ENCODE measurements at places on chromosomes 4 and X.

GRCh38 chr4:57091657-57092162 lies 18.5 kb downstream of the IGFBP7 start:
- DNase-seq: no peak

DNA sequence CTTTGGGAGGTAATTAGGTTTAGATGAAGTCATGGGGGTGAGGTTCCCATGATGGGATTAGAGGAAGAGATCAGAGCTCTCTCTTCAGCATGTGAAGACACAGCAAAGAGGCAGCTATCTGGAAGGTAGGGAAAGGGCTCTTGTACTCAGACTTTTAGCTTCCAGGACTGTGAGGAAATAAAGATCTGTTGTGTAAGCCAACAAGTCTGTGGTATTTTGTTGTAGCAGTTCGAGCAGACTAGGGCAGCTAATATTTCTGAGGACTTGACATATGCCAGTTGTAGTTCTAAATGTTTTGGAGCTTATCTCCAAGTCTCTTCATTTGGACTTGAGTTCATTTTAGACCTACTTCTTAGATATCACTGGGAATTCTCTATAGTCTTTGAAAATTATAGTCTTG lies 137.3 kb upstream of the PDE5A start:
- no peak for DNase-seq

GRCh38 chr4:183468210-183469095 lies 24.0 kb downstream of the CDKN2AIP start:
- no peak for DNase-seq

GRCh38 chr4:53123171-53123570 lies 242.7 kb downstream of the SCFD2 start:
- no peak for DNase-seq

DNA sequence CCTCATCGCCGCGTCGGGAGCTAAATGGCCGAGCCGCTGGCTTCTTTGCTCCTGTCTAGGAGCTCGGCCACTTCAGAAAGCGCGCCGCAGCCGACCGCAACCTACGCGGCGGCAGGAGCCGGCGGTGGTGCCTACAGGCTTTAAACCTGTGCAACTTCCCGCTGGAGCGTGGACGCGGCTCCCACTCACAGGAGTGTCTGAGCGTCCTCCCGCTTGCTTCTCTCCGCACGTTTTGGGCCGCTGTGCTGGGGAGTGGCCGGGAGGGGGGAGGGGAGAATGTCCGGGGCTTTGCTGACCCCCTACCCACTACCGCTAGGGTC lies 1.0 kb downstream of the NHSL2 start:
- no peak for DNase-seq

- DNase-seq: no peak
Observed at GRCh38 chr4:143023239-143023918, 161.3 kb upstream of the USP38 start.
